Activated naive CD8-positive, alpha-beta T cell treated with anti-CD3 and anti-CD28 coated beads, Interleukin-2, amount 50 U/mL, for 24 hours (primary cell): ENCODE measurements at places on chromosomes 11 and 22.

DNA sequence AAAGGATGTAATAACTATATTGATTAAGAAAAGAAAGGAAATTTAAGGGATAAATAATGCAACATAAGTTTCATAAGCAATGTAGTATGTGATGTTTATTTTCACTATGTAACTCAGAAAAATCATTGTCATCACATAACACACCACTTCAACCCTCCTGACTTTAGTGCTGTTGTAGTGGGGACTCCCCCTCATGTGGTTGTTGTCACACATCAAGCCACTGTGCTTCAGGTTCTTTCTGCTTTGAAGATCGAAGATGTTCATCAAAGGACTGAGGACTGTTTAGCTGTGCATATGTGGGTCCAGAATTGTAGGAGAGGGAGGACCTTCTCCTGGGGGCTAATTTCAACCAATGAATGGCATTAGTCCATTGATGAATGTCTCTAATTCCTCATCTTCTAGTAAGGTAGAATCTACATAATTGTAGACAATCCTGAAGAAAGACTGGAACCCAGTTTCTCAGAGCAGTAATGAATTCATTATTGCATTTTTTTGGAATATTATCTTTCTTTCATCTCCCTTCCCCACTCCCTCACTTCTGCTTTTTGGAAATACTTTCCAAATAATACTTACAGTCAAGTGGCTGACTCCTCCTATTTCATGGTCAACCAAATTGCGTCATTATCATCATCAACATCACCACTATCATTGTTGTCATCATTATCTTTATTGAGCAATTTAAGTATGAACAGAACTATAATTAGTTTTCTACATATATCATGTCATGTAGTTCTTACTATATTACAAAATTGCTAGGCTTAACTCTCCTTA is 9.8 kb upstream of the CARD16 start:
- H3K27ac ChIP-seq, result no peak overlapping the region
- DNase-seq, result no peak
- no peak overlapping the region for H3K4me3 ChIP-seq
- H3K36me3 ChIP-seq, result no peaks in the 10 kb centered on the region
- no peaks in the 10 kb centered on the region for H3K4me1 ChIP-seq

GRCh38 chr11:41895081-41895480 is 435.6 kb upstream of the LRRC4C start:
- H3K4me3 ChIP-seq, result no peak overlapping the region
- no peaks in the 10 kb centered on the region for H3K27me3 ChIP-seq
- H3K36me3 ChIP-seq, result no peaks in the 10 kb centered on the region

- H3K27ac ChIP-seq, result no peak overlapping the region
- H3K4me3 ChIP-seq, result no peak overlapping the region
- no peaks in the 10 kb centered on the region for H3K36me3 ChIP-seq
- no peaks in the 10 kb centered on the region for H3K4me1 ChIP-seq
These were observed 1232.2 kb downstream of the BRD1 start for GRCh38 chr22:48595511-48595905.

DNA sequence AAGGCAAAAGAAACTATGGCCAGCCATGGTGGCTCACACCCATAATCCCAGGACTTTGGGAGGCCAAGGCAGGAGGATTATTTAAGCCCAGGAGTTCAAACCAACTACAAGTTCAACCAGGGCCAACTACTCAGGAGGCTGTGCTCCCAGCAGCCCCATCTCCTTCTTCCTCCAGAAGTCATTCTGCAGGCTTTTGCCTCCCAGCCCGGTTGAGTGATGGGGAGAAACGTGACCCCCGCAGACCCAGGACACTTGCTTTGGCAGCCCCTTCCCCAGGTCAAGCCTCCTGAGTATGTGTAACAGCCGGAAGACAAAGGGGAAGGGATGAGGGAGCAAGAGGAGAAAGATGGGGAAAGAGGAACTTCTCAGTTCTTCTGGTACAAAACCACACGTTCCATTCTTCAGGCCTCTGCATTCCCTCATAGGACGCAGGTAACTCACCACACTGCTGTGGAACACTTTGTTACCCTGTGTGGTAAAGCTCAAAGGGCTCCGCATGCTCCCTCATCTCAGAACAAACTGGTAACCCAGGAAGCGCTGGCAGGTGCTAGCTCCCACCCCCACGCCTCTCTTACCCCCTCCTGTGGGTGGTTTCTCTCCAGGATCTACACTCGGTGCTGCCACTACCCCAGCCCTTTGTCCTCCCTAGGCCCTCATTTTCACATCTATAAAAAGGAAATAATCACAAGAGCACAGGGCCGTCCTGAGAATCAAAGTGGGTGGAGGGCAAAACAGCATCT is 4.0 kb downstream of the SULT4A1 start:
- no peaks in the 10 kb centered on the region for H3K36me3 ChIP-seq
- H3K4me1 ChIP-seq, result peaks cover 6% of the 10 kb centered on the region
- H3K27ac ChIP-seq, result no peak overlapping the region
- no peak for DNase-seq
- H3K4me3 ChIP-seq, result no peak overlapping the region

GRCh38 chr11:60957188-60957587 is 5.2 kb upstream of the SLC15A3 start:
- no peak overlapping the region for H3K4me3 ChIP-seq
- no peak overlapping the region for H3K27ac ChIP-seq
- peaks cover 14% of the 10 kb centered on the region for H3K4me1 ChIP-seq

DNA sequence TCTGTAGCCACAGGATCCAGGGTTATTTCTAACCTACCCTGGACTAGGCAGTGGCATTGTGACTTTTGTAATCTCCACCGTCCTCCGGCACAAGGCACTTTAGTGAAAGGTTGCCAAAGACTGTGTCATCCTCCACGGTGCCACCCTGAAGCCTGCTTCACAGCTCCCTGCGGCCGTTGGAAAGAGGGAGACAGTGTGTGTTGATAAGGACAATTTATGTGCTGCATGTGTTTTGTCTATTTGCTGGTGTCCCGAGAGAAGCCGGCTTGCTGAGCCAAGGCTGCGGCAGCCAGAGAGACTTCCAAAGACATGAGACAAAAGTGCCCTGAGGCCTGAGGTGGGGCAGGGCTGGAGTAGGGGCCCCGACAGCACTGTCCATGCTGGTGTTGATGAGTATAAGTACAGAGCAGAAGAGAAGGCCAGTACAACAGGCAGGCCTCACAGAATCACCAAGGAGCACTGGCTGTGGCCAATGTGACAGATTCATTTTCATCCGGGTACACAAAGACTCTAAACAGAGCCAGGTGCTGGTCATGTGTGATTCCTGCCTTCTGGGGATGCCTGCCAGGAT is 40.9 kb downstream of the GALNT18 start:
- H3K27me3 ChIP-seq, result peaks cover 8% of the 10 kb centered on the region
- H3K4me1 ChIP-seq, result no peaks in the 10 kb centered on the region
- no peak for DNase-seq
- H3K27ac ChIP-seq, result no peak overlapping the region

GRCh38 chr11:75715688-75716087 is 1.9 kb upstream of the MOGAT2 start:
- DNase-seq, result no peak
- H3K27ac ChIP-seq, result no peak overlapping the region
- H3K4me1 ChIP-seq, result no peaks in the 10 kb centered on the region
- peaks cover 4% of the 10 kb centered on the region for H3K27me3 ChIP-seq
- no peaks in the 10 kb centered on the region for H3K36me3 ChIP-seq

GRCh38 chr22:37610480-37611129 is 2.0 kb downstream of the GGA1 start:
- H3K4me1 ChIP-seq, result peaks cover 41% of the 10 kb centered on the region
- no peak for DNase-seq
- peaks cover 10% of the 10 kb centered on the region for H3K36me3 ChIP-seq
- peak overlapping the region; percentile 99 for H3K4me3 ChIP-seq

GRCh38 chr11:109347304-109347703 is 74.7 kb upstream of the C11orf87 start:
- DNase-seq, result no peak
- no peaks in the 10 kb centered on the region for H3K4me1 ChIP-seq
- no peak overlapping the region for H3K27ac ChIP-seq
- peaks cover 1% of the 10 kb centered on the region for H3K27me3 ChIP-seq
- H3K4me3 ChIP-seq, result no peak overlapping the region
- H3K36me3 ChIP-seq, result no peaks in the 10 kb centered on the region

DNA sequence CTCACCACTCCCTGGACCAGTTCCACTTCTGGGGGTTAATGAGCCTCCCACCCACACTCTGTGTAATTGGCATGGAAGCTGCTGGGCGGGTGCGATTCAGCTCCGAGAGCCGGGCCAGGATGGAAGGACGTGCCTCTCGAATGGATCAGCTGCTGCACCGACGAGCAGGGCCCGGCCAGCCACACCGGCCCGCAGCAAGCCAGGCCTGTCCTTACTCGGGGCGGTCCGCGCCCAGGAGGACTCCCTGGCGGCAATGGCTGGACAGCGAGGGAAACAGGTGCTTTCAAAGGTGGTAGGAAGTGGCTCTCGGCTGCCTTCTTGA is 4.3 kb upstream of the SHISAL1 start:
- H3K4me1 ChIP-seq, result peaks cover 16% of the 10 kb centered on the region
- H3K4me3 ChIP-seq, result no peak overlapping the region
- no peaks in the 10 kb centered on the region for H3K36me3 ChIP-seq
- no peak for DNase-seq
- no peak overlapping the region for H3K27ac ChIP-seq

- no peak overlapping the region for H3K4me3 ChIP-seq
- peaks cover 49% of the 10 kb centered on the region for H3K4me1 ChIP-seq
- peak; percentile 26 for DNase-seq
- H3K36me3 ChIP-seq, result no peaks in the 10 kb centered on the region
- H3K27ac ChIP-seq, result peak overlapping the region; percentile 44
These were observed 5.5 kb downstream of the PRSS23 start for GRCh38 chr11:86805873-86806310.

DNA sequence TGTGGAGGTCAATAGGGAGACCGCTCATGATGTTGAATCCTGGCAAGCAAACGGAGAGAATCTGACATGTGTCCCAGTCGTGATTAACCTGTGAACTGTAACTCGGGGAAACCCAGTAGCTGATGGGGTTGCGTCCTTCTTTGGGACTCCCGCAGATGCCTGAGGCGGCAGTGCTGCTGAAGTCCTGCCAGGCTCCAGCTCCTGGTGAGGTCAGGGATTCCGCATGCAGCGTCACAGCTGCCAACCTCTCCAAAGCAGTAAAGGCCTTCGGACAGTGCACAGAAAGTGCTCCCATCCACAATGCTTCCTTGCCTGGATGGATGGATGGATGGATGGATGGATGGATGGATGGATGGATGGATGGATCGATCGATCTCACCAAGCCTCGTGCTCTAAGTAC is 13.5 kb downstream of the KCNQ1 start:
- H3K4me3 ChIP-seq, result no peak overlapping the region
- no peaks in the 10 kb centered on the region for H3K27me3 ChIP-seq
- no peak for DNase-seq
- no peaks in the 10 kb centered on the region for H3K36me3 ChIP-seq
- H3K4me1 ChIP-seq, result peaks cover 6% of the 10 kb centered on the region

- no peak for DNase-seq
- H3K36me3 ChIP-seq, result no peaks in the 10 kb centered on the region
- H3K27me3 ChIP-seq, result no peaks in the 10 kb centered on the region
- H3K4me3 ChIP-seq, result no peak overlapping the region
- H3K4me1 ChIP-seq, result peaks cover 26% of the 10 kb centered on the region
These were observed 3.0 kb downstream of the SSTR3 start for GRCh38 chr22:37209140-37209845.

DNA sequence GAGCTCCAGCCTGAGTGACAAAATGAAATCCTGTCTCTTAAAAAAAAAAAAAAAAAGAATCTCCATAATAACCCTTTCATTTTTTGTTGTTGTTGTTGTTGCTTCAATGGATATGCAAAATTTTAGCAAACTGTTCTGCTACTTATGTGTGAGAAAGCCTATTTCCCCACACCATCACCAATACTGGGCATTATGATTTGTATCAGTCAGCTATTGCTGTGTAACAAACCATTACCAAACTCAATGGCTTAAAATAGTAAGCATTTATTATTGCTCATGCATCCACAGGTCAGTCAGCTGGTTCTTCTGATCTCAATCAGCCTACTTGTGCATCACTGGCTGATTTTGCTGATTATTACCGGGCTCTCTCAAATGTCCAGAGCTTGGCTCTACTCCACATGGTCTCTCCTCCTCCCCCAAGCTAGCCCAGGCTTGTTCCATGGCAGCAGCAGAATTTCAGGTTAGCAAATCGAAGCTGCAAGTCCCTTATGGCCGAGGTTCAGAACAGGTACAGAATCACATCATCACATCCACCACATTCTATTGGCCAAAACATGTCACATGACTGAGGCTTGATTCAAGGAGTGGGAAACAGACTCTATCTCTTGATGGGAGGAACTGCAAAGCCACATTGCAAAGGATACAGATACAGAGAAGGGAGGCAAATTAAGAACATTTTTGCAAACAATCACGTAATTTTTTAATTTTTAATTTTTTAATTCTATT is 135.1 kb downstream of the MN1 start:
- H3K36me3 ChIP-seq, result no peaks in the 10 kb centered on the region
- no peaks in the 10 kb centered on the region for H3K4me1 ChIP-seq
- H3K4me3 ChIP-seq, result no peak overlapping the region
- peaks cover 18% of the 10 kb centered on the region for H3K27me3 ChIP-seq
- no peak overlapping the region for H3K27ac ChIP-seq

DNA sequence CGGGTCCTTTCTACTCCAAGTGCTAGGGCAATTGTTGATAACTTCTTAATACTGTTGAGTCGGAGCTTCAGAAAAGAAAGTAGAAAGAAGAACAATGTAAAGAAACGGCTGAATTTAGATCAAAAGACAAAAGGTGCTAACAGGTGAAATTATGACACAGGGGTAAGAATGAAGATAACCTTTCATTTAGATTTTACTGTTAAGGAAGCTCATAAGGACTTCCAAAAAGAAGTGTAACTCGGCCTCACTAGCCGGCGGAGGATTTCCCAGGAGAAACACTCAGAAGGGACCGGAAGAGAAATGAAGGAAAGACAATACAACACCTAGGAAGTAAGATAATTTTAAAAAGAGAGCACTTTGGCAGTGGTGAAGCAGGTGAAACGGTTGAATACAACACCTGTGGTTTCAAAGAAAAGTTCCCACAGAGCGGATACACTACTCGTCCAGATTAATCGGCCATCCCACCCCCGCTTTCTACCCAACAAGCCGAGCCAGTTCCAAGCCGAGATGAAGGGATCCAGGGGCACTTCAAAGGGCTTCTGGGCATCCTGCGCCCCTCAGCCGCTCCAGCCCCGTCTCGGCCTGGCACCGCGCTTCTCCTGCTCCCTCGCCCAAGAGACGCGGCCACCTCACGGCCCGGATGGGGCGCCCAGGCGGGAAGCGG is 737 bp downstream of the PPP2R1B start:
- DNase-seq, result no peak
- H3K4me3 ChIP-seq, result peak overlapping the region; percentile 97
- H3K36me3 ChIP-seq, result peaks cover 35% of the 10 kb centered on the region
- peaks cover 34% of the 10 kb centered on the region for H3K4me1 ChIP-seq
- no peaks in the 10 kb centered on the region for H3K27me3 ChIP-seq
- peak overlapping the region; percentile 78 for H3K27ac ChIP-seq

- H3K27ac ChIP-seq, result no peak overlapping the region
- no peaks in the 10 kb centered on the region for H3K27me3 ChIP-seq
- H3K36me3 ChIP-seq, result no peaks in the 10 kb centered on the region
- H3K4me1 ChIP-seq, result no peaks in the 10 kb centered on the region
- DNase-seq, result no peak
- H3K4me3 ChIP-seq, result no peak overlapping the region
These were observed 175.6 kb upstream of the TENM4 start for GRCh38 chr11:79616392-79616851.
